Stimulated activated CD4-positive, alpha-beta T cell treated with anti-CD3 and anti-CD28 coated beads, TNF-alpha, amount 100 ng/mL, for 4 hours (primary cell): ENCODE measurements at places on chromosomes 3 and 15.

- DNase-seq, result no peak
These were observed 20.3 kb downstream of the RAB5A start for GRCh38 chr3:19967208-19967607.

DNA sequence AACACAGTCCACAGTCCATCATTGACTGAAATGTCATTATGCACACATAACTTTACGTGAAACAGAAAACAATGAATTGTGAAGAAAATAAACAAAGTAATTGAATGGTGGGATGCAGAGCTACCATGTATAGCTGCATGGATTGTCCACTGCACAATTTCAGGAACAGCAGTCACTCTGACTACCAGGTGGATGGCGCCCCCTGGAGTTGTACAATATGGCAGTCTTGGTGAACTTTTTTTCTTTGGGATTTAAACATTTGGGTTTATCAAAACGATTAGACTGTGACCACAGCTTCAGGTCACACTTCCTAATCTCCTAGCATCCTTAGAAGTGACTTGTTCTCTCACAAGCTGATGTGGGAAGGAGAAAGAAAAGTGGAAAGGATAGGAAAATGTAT is 48.9 kb upstream of the TCF12 start:
- no peak for DNase-seq

DNA sequence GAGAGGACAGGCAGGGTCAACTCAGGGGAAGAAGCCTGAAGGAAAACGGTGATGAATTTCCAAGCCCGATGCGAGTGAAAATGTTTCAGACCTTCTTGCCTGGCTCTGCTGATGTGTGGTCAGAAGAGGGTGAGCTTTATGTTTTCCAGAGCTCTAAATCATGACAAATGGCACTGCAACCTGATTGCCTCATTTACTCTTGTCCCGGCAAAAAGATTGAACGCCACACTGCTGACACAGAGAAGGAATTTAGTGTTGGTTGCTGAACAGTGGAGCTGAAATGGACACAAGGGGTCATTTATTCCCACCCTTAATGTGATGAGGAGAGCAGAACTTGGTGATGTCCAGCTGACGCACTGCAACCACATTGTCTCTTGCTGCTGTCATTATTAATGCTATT is 36.1 kb upstream of the GABRG3 start:
- DNase-seq, result no peak

- no peak for DNase-seq
These were observed 9.2 kb upstream of the TGFBR2 start for GRCh38 chr3:30597131-30597768.

GRCh38 chr15:29682781-29683180 is 139.5 kb downstream of the TJP1 start:
- DNase-seq, result no peak

DNA sequence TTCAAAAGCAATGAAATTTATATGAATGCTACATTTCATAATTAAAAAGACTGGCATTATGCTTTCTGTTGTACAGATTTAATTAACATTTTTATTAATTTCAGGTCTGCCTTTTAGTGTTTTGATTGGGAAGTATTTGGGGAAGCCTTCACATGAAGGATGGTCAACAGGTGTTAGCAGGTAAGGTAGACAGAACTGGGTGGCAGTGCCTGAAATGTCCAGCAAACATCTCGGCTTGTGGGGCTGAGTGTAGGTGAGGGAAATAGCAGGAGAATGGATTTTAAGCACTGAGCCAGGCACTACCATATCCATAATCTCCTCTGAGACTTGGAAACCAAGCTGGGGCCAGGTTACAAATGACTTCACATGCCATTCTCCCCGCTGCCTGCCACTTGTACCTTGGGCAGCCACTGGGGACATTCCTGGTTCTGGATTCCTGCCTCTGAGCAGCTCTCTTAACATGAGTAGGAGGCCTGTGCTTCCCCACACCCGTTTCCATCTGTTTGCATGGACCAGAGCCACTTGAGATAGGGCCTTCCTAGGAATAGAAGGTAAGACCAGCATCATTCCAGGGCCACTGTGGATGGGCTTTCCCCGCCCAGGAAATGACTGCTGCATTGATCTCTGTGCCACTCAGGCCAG is 125.9 kb upstream of the HES1 start:
- DNase-seq, result no peak
